ENCODE measurements at places on chromosomes 3 and 15. TPM values are rescaled to one million over a fixed set of nuclear protein-coding genes. Genes with fewer than 3 reads are reported as not detected.

The NEK4 gene
- 5.4 TPM for polyA plus RNA-seq

The GOLGA6L7 gene
- not detected for polyA plus RNA-seq

The ACP3 gene
- polyA plus RNA-seq = 1.7 TPM

The CHRD gene
- polyA plus RNA-seq = 30.1 TPM

The COL6A5 gene
- not detected for polyA plus RNA-seq

The ITIH4 gene
- 21.1 TPM for polyA plus RNA-seq

The GPR149 gene
- polyA plus RNA-seq = not detected

The FEZF2 gene
- not detected for polyA plus RNA-seq

The MBNL1 gene
- 65.6 TPM for polyA plus RNA-seq

The KCNMB3 gene
- polyA plus RNA-seq = 3.0 TPM

The PRSS50 gene
- 0.20 TPM for polyA plus RNA-seq

The ZDHHC3 gene
- polyA plus RNA-seq = 48.1 TPM

The MEX3B gene
- 0.56 TPM for polyA plus RNA-seq

The NLGN1 gene
- 1.0 TPM for polyA plus RNA-seq

The NR1I2 gene
- polyA plus RNA-seq = not detected

The SEMA3B gene
- polyA plus RNA-seq = 29.2 TPM

The SLC41A3 gene
- 31.3 TPM for polyA plus RNA-seq

The LTK gene
- polyA plus RNA-seq = 1.0 TPM

The MAGI1 gene
- 8.8 TPM for polyA plus RNA-seq

The VEPH1 gene
- 6.4 TPM for polyA plus RNA-seq

The RASL12 gene
- 21.6 TPM for polyA plus RNA-seq

The TGFBR2 gene
- polyA plus RNA-seq = 47.6 TPM

The HES1 gene
- polyA plus RNA-seq = 17.4 TPM

The CYP11A1 gene
- polyA plus RNA-seq = 0.55 TPM

The TMEM39A gene
- 11.4 TPM for polyA plus RNA-seq

All from adipose tissue (tissue), 3 donors.